ENCODE measurements at places on chromosomes 5 and 9.

DNA sequence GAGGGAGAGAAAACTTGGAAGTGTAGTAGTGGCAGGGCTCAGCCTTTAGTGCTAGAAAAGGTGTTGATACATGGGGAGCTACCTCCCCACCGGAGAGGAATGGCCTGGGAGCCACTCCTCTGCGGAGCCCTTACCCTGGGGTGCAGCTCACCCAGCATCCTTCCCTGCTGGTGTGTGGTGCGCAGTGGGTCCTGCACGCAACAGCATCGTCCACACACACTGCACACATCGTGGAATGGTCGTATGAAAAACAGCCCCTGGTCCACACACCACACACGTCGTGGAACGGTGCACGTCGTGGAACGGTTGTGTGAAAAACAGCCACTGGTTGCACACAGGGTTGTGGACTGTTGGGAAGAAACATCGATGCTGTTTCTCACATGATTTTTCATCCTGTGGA, 16.1 kb upstream of the AHRR start:
- no peak for DNase-seq

DNA sequence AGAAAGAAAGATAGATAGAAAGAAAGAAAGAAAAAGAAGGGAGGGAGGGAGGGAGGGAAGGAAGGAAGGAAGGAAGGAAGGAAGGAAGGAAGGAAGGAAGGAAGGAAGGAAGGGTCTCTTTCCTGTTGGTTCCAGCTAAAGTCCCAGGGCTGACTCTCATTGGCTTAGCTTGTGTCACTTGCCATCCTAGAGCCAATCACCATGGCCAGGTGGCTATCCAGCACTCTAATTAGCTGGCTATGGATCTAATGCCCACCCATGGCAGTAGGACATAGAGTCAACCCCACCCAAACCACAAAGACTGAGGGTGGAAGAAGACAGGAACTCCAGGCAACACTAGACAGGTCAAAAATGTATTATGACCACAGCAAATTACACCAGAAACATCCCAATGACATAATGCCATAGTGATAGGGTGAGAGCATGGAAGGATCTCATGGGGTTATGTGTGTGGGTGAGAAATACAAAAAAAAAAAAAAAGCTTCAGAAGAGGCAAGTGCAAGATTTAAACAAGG, 10.8 kb upstream of the CPLX2 start:
- DNase-seq = no peak

DNA sequence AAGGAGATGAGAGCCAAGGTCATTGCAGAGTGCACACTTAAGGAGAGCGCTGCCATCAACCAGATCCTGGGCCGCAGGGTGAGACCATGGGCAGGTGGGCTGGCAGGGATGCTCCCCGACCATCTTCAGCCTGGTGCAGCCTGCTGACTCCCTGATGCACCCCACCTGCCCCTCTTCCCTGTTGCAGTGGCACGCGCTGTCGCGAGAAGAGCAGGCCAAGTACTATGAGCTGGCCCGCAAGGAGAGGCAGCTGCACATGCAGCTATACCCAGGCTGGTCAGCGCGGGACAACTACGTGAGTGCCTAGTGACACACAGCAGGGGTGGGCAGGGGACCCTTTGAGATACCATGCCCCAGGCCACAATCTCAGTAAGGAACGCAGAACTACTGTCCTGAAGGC, 28.3 kb downstream of the TCF7 start:
- DNase-seq = no peak

- no peak for DNase-seq
Observed at GRCh38 chr9:35464141-35465025, 25.5 kb upstream of the RUSC2 start.

GRCh38 chr9:98807070-98807813, at the start of gene GALNT12:
TSS of gene GALNT12 (plus strand) at chr9:98807670. CDS start at chr9:98807699, 29 bp downstream.
- DNase-seq = no peak

- DNase-seq = no peak
Observed at GRCh38 chr9:35599763-35600604, 5.1 kb upstream of the TESK1 start.

DNA sequence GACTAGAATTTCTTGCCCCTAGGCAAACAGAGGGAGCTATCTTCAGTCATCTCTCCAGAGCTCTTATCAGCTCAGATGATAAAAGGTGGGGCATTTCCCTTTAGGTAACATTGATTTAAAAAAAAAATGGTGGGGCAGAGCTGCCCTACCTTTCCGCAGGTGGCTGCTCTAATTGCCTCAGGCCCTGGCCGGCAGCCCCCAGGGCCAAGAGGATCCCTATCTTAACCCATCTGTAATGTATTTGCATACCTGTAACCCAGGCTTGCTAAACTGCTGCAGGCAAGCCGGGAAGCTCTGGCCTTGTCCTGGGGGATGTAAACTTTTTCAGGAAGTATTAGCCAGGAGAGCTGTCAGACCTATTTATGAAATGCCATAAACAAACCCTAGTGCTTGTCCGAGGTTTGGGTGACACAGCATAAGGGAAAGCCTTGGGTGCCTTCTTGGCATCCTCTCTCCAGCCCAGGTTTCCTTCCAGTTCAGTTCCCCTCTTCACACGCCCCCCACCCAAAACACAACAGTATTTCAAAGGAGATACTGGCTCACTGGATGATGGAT, 20.9 kb upstream of the ZSWIM6 start:
- no peak for DNase-seq

DNA sequence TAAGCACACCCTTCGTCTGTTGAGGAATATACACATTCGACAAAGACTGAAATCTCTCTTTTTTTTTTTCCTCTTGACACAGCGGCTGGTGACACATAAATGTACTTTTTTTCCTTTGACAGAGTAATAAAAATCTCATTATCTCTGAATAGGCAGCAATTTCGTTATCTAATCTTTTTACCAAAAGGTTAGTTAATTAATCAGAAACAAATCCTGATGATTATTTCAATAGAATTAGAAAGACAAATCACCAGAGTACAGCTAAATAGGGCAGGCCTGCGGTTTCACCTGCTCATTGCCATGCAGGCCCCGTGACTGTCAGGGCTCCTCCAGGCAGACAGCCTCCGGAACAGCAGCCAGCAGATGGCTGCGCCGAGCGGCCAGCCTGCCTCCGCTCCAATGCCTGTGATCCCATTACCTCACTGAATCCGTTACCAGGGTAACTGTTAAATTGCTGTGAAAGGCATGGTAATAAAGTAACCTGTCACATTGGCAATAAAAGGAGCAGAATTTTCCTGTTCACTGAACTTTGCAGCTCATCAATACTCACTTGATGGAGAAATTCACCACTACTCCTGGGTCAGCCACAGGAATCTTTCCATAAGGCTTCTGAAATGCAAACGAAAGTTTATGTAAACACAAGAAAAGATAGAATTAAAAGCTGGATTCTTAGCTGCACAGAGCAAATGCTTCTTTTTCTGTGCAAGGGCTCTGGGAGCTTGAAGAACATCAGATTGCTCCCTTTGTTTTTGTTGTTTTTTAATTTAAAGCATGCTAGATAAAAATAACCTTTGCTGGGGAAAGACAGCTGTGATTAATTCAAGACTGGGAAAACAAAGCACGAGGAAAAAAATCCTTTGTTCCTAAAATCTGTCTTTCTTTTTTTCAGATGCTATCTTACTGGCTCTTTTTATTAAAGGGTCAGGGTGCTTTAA, 666.4 kb upstream of the ZNF608 start:
- DNase-seq = peak; percentile 26

GRCh38 chr9:127058011-127058644, 64.3 kb downstream of the ANGPTL2 start:
- no peak for DNase-seq

DNA sequence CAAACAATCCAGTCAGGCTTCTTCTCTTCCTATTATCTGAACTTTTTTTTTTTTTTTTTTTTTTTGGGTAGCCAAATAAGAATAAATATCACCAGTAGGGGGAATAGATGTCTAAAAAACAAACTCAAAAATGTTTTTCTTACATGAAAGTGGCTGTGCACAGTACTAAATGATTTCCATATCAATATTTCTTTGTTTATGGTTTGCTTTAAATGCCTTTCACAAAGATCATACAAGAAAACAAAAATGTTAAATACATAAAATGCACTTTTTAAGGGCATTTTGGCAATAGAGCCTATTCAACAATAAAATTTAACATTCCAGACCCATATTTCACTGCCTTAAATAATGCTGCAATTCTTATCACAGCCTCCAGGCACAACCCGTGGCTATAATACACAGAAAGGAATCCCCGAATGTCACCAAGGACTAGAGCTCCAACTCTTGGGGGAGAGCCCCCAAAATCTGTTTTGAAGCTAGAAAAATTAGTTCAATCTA, 91.1 kb upstream of the TBCA start:
- no peak for DNase-seq

GRCh38 chr9:35910613-35911359, 1.5 kb downstream of the SPAAR start:
- DNase-seq = peak; percentile 19

DNA sequence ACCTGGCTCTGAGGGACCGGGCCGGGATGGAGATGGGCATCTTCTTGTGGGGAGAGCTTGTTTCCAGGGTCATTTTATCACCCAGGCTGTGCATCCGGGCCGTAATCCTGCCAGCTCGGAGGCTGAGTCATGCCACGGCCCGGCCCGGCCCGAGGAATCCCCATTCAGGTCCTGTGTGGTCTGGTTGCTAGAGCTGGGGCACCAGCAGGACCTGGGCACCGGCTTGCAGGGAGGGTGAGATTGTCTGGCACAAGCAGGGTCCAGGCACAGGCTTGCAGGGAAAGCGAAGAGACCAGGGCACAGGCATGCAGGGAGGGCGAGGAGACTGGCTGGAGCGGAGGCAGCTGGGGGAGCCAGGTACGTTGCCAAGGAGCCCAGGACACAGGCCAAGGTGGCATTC, 106.8 kb downstream of the RXRA start:
- DNase-seq = no peak

DNA sequence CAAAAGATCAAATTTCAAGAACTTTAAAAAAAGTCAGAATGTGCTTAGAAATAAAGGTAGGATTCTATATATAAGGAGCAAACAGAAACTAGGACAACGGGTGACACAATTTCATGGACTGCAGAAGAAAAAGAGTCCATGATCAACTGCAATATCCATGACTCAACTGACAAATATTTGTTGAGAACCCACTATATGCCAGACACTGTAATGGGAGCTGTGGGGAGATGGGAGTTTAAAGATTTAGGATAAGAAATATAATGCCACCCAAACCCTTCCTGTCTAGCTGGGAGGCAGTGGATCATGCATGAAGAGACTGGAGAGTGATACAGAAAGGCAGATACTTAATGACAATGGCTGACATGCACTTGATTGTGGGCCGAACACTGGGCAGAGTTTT, 27.6 kb upstream of the CCDC112 start:
- no peak for DNase-seq

DNA sequence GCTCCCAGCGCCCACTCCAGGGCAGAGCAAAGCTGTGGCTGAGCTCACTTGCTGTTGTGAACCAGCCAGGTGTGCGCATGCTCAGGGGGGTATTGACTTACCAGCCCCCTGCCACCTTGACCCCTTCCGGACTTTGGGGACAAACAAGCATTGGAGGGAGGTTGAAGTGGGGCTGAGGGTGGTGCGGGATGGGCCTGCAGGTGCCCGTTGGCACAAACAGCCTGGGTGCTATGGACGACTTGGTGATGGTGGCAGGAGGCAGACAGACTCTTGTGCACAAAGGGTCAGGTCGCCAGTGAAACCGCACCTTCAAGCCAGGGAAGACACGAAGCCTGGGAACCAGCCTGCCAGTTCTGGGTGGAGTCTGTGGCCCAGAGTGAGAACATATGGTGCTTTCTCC, 858.5 kb upstream of the PTPRD start:
- no peak for DNase-seq

- DNase-seq = no peak
Observed at GRCh38 chr5:19208397-19208796, 779.6 kb downstream of the CDH18 start.

DNA sequence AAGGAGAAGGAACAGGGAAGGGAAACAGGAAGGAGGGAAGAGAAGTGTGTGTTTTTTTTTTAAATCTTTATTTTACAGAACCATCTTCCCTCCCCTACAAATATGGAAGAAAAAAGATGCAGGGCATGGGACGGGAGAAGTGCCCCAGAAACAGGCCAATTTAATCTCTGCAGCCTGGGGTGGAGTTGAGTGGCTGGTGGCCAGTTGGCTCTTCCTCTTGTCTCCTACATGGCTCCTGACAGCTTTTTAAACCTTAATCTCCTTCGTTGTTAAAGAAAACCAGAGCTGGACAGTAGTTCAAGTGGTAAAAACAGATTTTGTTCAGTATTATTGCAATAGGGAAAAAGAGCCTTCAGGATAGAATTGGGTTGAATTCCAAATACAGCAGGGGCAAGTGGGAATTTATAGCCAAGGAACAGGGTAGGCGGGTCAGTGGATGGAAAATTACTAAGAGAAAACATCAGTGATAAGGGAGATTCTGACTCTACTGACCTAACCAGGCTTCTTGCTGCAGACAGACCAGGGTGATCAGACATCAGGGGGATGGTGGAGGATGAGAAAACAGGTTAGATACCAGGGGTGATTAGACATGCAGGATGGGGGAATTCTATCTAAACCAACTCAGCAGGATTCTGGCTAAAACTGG, 125.1 kb upstream of the CLINT1 start:
- no peak for DNase-seq

- DNase-seq = no peak
Observed at GRCh38 chr9:111236332-111236731, 93.7 kb downstream of the OR2K2 start.

DNA sequence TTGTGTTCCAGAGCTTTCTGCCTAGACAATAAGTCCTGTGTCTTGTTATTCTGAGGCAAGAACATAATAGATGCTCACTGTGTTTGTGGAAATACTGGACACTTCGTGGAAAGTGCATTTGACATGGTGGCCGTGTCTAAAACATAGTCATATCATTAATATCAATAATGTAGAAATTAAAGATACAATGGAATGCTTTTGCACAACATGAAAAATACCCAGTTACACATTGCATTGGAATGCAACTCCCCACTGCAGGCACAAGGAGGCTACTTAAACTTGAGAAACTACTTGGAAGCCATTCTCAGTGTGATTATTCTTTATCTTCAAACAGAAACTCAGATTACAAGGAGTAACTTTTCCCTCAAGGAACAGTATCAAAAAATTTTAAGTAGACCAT, 145.3 kb upstream of the ZNF462 start:
- no peak for DNase-seq

GRCh38 chr5:8473827-8474568, 605.0 kb downstream of the MTRR start:
- DNase-seq = no peak

DNA sequence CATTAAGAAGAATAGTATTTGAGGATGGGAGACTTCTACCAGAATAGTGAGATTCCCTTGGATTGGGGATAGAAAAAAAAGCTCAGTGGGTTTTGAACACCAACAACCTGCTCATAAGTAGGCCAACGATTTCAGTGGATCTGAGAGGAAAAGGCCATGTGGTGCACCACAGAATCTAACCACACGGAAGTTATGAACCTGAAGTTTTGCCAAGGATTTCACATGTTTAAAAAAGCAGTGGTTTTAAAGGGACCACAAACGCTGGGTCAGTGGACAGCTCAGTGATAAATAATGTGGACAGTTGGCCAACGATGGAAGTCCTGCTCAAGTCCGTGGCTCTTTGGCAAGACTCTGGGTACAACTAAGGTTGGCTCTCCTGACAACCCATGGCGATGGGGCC, 107.2 kb upstream of the TXNDC8 start:
- DNase-seq = no peak

Data from DMS153 (cell line).